ENCODE measurements at places on chromosomes 7 and 10.
A peak's percentile ranks its signal among the peaks of the same experiment; 100 is the strongest.

DNA sequence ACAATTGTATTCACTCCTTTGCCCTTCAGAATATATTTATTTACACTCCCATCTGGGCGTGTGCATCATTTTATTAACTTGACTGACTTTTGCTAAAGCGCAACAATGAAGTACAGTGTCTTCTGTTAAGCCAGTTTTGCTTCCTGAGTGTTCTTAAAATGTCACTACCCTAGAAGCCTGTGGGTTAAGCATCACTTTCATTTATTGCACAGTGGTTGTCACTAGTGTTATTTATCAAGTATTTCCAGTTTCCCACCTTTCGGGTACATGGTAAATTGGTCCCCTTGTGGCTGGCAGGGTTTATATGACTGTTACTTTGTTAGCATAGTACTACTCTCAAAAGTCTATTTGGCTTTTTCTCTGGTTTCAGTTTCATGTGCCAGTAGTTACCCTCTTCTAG is 3.3 kb downstream of the HILPDA start:
- DNase-seq = no peak

GRCh38 chr7:28298870-28299518 is 113.3 kb upstream of the CREB5 start:
- DNase-seq = peak; percentile 65

DNA sequence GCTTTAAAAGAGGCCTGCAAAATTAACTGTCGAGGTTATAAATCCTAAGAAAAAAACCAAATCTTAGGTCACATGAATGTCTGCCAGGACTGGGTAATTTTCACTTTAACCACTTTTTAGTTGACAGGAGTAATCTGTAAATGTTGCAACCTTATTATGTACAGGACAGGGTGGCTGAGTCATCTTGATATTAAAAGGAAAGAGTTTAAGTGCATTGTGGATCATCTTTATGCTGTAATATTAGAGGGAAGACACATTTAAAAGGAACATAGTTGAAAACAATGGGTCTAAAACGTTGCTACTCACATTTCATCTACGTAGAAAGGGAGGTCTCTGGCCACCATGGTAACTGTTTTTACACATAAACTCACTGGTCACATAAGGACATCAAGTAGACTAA is 115.5 kb downstream of the LSMEM1 start:
- DNase-seq = no peak

GRCh38 chr10:43376828-43377423 is 5.5 kb downstream of the FXYD4 start:
- no peak for DNase-seq

GRCh38 chr10:130558746-130559546 is 422.8 kb downstream of the GLRX3 start:
- DNase-seq = no peak

GRCh38 chr7:100556541-100556940 is 17.2 kb downstream of the SAP25 start:
- no peak for DNase-seq

- DNase-seq = no peak
Measured at GRCh38 chr7:43572516-43573049, 10.3 kb upstream of the STK17A start.

GRCh38 chr7:82562716-82563404 is 119.3 kb upstream of the CACNA2D1 start:
- DNase-seq = no peak

- DNase-seq = no peak
Measured at GRCh38 chr10:26579256-26580063, 118.0 kb upstream of the PDSS1 start.

DNA sequence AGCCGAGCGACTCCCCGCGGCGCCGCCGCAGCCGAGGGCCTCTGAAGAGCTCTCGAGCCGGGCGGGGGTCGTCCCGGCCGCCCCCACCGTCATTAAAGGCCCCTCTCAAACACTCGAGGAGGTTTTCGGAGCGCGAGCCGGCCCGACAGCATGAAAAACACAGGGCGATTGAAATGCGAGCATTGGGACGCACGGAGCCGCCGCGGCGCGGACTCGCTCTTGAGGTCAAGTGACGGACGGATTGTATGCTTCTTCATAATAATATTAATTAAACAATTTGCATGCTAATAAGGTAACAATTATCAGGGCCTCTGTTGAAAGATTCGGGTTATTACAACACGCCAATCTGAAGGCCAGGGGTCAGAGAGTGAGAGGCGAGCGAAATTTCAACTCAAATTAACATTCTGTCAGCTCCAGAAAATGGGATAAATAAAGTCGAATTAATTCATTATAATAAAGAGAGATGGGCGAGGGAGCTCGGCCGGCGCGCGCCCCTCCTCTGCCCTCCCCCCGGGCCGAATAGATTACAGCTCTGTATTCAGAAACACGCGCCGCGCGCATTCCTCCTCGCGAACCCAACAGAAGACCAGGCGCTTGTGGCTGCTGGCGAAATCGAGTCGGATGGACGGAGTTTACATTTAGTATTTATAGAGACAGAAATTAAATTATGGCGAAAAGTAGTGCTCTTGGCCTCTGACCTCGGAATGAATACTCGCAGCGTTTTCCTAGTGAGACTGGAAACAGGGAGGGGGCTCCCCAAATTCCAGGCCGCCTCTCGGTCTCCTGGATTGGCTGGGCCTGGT is 2.1 kb upstream of the UNCX start:
- no peak for DNase-seq

DNA sequence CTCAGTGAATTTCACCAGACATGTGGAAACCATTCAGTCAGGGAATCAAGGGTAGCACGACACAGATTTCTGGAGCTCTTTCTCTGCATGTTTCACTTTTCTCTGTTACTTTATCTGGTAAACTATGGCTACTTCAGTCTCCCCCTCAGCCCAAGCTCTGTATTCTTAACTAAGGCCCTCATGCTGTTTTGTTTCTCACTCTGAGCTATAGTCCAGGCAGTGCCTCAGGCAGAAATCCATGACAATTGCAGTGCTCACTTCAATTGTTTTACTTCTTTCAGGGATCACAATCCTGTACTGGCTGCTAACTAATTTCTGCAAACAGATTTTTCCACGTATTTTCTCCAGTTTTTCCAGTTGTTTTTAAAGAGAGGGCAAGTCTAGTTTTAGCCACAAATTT is 1599.9 kb upstream of the LRRTM3 start:
- DNase-seq = no peak

- peak; percentile 40 for DNase-seq
Measured at GRCh38 chr7:77415476-77415822, 700 bp downstream of the GSAP start.

DNA sequence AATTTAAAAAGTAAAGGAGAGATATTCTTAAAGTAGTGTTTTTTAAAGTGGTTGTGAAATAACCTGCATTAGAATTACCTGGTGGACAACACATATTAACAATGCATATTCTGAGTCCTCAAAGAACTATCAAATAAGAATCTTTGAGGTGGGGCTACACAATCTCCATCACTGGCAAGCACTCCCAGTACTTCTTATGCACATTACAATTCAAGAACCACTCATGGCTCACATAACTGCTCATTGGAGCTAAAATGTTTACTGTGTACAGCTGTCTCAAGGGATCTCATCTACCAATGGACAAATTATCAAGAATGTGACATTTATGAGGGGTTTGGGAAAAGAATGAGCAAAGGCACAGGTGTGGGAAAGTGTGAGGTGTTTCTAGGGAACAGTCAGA is 692.0 kb downstream of the PHTF2 start:
- no peak for DNase-seq

DNA sequence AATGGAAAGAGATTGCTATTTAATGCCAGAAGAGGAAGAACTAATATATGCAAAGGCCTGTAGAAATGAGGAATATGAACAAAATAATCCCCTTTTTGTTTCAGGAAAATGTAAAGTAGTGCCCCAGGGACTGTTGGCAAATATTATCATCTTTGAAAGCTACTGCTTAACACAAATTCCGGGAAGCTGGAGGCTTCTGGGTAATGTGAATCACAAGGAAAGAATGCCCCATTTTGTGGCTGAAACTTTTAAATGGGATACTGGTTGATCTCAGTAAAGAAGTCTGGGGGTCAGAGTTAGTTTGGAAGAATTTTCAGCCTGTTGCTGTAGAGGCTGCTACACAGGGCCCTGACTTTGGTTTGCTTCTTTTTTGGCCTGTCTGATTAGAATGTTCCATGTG is 141.0 kb downstream of the PTEN start:
- no peak for DNase-seq

DNA sequence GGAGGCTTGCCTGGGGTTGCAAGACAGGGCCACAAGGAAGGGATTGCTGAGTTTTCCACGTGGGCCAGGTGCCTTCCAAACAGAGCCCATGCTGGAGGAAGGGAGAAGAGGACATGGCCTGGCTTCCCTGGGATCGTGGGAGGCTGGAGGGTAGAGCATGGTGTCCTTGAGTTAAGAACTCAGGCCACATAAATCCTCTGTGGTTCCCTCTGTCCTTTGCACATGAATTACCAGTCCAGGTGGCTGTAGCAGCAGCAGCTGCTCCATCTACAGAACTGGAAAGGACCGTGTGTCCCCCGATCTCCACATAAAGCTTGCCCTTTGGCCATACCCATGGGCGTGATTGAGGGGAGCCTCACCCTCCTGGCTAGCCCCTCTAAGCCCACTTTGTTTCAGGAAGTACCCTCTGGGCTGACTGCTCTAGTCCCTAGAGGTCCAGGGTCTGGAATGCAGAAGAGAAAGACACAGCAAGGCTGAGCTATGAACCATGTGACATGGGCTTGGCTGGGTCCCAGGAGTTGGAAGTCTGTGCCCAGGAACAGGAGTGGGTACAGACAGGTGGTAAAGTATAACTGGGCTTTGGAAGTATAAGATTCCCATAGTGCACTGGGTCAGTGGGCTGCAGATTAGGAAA is 84.9 kb downstream of the C10orf105 start:
- no peak for DNase-seq

DNA sequence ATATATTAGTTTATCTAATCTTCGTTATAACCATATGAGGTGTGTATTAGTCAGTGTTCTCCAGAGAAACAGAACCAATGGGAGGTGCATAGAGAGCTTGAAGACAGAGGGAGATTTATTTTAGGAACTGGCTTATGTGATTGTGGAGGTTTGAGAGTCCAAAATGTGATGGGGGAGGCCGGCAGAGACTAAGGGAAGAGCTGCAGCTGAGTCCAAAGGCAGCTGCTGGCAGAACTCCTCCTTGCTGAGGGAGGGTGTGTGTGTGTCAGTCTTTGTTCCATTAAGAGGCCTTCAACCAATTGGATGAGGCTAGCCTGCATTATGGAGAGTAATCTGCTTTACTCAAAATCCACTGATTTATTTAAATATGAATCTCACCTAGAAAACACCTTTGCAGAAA is 165.1 kb downstream of the SH3PXD2A start:
- no peak for DNase-seq

GRCh38 chr10:74231375-74231774 is 80.4 kb downstream of the ADK start:
- DNase-seq = no peak

DNA sequence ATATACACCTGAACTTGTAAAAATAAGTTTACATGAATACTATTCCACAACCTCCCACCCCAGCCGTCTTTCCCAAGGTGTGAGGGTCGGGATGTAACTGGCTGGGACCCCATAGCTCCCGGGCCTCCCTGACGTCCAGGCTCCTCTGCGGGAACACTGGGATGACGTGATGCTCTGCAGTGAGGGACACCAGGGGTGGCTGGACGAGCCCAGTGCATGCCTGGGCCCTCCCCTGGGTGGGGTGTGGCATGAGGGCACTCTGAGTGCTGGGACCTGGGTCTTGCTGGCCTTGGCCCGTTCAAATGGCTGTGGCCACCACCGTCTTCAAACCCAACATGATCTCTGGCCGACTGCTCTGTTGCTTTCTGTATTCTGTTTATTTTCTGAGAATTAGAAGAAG is 182.4 kb downstream of the DNAJB6 start:
- DNase-seq = no peak

GRCh38 chr7:35185908-35186731 is 67.8 kb downstream of the TBX20 start:
- peak; percentile 65 for DNase-seq

GRCh38 chr10:49356944-49357343 is 38.9 kb downstream of the DRGX start:
- no peak for DNase-seq

GRCh38 chr7:87447116-87447635 is 28.3 kb downstream of the ABCB4 start:
- no peak for DNase-seq

GRCh38 chr7:47890606-47891005 is 57.7 kb downstream of the PKD1L1 start:
- no peak for DNase-seq

DNA sequence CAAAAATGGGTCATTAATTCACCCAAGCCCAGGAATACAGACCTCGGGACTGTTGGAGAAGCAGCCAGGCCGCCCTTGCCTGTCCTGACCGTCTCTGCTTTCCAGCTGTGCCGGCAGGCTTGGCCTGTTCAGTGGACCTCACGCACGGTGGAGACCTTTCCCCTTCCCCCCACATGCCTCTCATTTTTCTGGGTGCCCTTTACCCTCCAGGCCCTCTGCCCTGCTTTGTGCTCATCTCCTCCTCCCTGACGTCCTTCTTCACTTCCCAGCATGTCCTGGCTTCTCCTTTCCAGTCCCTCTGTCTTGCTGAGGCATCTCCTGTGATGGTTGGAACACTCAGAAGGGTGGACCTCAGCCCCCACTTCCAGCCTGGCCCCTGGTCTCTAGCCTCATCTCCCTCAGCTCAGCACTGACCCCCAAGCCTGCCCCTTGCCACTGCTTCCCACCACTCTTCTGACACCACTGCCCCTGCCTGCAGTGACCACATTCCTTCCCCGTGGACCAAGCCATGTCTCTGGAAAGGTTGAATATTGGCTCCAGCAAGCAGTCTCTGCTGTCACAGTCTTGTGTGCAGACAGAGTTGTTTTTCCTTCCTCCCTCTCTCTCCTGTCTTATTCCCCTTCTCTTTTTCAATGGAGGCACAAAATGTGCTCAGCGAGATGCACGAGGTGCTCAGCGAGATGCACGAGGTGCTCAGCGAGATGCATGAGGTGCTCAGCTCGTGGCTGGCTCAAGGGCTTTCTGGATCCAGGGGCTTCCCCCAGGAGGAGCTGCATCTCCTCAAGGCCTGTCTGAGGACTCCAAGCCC is 14.9 kb downstream of the BAG3 start:
- no peak for DNase-seq

GRCh38 chr10:22550732-22551131 is 163.6 kb downstream of the PIP4K2A start:
- no peak for DNase-seq

- DNase-seq = no peak
Measured at GRCh38 chr7:95099106-95099505, 191.7 kb downstream of the PPP1R9A start.

DNA sequence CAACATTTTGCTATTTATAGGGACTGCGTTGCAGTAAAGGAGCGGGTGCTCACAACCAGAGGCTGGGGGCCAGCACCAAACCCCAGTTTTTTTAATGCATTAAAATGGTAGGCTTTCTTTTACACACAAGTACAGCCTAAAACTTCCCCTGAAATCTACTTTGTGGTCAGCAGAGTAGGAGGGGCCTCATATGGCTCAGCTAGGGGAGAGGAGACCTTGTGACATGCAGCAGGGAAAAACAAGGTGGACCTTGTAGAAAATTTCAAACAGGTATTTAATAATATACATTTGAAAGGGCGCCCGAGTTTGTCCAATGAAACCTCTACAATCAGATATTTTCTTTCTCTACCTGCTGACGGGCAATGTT is 1.4 kb downstream of the CCDC136 start:
- DNase-seq = no peak

Measured in NCI-H1930 (cell line).